Trophoblast cell (in vitro differentiated cells and primary cell): ENCODE measurements at places on chromosomes 4 and X.
A peak's percentile ranks its signal among the peaks of the same experiment; 100 is the strongest.

DNA sequence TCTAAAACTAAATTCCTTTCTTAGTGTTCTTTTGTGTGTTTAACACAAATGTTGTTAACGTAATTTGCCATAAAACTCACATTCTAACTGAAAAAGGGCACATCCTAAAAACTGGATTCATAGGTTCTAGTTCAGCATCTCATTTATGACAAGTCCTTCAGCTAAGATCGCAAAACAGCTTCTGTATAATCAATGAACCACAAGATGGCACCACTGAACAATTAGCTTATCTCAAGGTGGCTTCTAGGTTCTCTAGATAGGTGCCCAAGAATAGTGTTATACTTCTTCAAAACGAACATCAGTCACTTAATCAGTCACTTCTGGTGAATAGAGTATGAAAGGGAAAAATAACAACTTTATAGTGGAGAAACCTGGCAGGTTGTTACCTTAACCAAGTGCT, 54.3 kb downstream of the NRK start:
- DNase-seq: no peak

DNA sequence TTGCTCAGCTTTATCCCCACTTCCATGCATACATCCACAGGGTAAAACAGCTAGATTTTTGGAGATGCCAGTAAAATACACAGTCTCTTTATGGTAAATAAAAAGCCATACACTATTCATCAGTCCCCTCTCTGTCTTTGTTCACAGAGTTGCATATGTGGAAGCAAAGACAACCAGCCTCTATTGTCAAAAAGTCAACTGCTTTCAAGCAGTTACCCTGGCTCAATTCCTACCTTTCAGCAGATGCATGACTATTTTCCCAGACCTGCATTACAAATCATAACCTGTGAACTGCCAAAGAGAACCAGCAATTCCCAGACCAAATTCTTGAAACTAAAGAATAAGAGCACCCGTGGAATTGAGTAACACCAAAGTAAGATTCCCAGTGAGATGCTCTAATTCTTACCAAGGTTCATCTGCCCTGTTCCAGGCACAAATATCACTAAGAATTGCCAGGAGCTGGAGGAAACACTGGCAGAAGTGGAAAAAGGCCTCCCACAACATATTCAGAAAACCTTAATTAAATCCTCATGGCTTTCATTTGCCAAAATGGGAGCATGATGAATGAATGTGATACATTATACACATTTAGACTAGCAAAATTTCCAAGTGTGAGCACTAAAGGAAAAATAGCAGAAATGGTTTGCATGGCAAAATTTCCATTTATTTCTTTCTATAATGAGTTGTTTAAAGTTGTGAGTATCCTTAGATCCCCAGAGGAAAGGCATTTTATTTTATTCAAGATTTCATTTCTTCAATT, 391.2 kb upstream of the ADGRL3 start:
- no peak for DNase-seq

DNA sequence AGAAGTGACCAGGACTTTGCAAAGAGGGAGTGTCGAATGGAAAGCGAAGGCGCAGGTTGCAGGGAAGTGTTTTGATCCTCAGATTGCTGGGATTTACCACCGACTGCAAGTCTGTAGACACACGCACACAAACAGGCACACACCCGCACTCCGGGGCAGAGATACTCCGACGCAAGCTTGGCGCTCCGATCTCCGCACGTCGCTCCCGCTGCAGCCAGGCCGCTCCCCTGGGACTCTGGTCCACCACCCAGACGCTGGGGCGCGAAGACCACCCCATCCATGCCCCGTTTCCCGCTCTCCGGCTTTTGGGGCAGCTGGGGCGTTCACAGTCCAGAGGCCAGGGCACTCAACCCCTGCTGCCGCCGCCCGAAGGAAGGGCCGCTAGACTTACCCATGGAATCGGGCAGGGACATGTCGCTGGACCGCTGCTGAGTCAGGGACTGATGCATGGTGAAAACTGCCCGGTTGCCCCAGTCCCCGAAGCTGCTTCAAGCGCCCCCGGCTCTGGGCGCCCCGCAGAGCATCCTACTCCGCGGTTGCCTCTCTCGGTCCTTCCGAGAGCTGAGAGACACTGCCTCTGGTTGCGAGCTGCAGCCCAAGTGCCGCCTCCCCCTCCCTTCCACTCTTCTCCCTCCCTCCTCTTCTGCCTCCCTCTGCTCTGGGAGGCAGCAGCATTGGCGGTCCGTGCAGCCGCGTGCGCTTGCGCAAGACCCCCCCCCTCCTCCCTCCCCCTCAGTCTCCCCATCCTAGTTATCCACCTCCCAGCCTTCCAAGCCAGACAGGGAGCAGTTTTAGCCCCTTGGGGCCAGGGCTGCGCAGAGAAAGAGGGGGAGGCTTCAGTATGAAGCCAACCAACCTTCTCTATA, at the start of gene TMEM255A:
TMEM255A (minus strand) TSS at position 601 of the 866 bp plus-strand sequence; CDS start at position 449, 152 bp downstream.
- DNase-seq: peak; percentile 37

- peak; percentile 2 for DNase-seq
Observed at GRCh38 chr4:119559044-119559647, 69.5 kb downstream of the PDE5A start.

GRCh38 chr4:173237152-173237551, 68.5 kb downstream of the GALNT7 start:
- DNase-seq: peak; percentile 30

DNA sequence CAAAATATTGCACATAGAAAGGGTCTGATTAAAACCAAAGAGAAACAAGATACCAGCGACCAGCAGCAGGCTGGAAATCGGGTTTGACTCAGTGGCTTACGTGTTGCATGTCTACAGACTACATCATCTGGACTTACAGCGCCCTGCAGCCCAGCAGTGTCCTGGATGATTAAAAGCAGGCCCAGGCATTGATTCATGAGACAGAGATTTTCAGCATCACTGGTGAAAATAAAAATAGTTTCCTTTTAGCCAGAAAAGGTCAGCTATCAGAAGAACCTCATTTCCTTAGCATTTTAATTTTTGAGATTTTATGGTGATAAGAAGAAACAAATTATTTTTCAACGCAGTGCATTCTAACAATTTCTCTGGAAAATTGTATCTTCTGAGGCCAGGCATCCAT, 190.6 kb downstream of the PTTG2 start:
- no peak for DNase-seq

GRCh38 chr4:89829470-89830138, 7.4 kb downstream of the SNCA start:
- DNase-seq: peak; percentile 35

DNA sequence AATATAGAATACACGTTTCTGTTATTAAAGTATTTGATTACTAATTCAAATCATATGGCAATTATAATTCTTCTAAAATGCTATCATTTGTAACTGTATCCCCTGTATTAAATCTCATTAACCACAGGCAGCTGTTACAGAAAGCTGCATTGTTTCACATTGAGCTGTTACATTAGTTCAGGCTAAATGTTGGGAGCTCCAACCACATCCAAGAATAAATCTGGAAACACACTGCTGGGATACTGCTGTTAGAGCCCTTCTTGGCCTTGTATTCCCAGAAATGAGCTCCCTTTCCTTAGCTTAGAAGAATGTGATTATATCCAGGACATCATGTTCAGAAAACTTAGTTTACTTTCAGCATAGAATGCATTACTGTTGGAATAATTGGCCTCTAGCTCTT, 48.2 kb downstream of the GUCY1B1 start:
- DNase-seq: no peak

- DNase-seq: peak; percentile 84
Observed at GRCh38 chr4:26330186-26330787, 9.5 kb downstream of the RBPJ start.

- DNase-seq: peak; percentile 92
Observed at GRCh38 chr4:153486281-153487151, 20.4 kb downstream of the TMEM131L start.

DNA sequence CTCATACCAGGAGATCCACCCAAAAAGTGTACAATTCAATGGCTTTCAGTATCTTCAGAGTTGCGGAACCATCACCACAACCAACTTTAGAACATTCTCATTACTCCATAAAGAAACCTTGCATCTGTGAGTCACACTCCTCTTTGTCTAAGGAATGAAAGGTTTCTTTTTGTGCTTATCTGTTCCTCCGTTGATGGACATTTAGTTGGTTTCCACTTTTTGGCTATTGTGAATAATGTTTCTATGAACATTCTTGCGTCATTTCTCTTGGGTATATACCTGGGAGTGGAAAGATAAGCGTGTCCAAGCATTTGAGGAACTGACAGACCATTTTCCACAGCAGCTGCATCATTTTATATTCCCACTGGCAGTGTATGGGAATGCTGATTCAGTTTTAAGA, 10.6 kb downstream of the FAM184B start:
- no peak for DNase-seq

DNA sequence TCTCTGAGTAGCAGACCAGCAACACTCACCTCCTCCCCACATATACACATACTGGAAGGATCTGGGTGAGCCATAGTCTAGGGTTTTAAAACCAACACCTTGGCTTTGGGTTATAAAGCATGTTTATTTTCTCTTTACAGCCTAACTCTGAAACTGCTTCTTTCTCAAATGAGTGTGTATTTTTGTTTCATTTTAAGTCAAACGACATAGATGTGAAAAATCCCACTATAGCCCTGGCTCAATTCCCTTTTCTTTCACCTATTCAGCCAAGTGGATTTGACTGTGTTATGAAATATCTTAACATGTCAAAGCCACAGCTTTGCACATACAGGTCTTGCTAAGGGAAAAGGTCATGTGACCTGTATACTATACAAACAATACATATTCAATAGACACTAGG, 13.8 kb downstream of the NEXMIF start:
- DNase-seq: no peak

GRCh38 chr4:85491527-85491926, 16.6 kb downstream of the ARHGAP24 start:
- no peak for DNase-seq

DNA sequence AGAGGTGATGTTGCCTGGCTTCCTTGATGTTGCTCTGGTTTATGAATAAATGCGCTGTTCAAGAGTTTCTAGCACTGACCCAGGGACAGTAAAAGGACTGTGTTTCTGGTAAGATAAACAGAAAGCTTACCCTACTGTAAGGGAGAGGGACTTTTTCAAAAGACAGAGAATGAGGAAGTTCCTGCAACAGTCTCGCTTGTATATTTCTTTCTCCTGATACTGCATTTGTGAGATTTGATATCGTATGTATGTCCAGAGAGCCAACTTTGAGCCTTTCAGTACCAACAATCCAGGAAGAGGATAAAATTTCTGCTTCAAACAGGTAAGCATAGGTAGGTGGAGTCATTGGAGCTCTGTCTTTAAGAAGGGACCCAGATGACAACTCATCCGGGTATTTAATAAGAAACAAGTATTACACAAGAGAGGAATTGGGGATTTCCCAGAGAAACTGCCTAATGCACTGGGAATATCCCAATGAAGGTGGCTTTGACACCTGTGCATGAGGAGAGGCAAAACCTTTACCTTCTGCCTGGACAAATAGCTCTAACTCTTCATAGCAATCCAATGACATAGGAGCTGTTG, 773 bp downstream of the DAPP1 start:
- peak; percentile 70 for DNase-seq

- DNase-seq: no peak
Observed at GRCh38 chr4:38469410-38469809, 194.6 kb upstream of the KLF3 start.

GRCh38 chr4:160233141-160233540, 1130.3 kb downstream of the RAPGEF2 start:
- no peak for DNase-seq

DNA sequence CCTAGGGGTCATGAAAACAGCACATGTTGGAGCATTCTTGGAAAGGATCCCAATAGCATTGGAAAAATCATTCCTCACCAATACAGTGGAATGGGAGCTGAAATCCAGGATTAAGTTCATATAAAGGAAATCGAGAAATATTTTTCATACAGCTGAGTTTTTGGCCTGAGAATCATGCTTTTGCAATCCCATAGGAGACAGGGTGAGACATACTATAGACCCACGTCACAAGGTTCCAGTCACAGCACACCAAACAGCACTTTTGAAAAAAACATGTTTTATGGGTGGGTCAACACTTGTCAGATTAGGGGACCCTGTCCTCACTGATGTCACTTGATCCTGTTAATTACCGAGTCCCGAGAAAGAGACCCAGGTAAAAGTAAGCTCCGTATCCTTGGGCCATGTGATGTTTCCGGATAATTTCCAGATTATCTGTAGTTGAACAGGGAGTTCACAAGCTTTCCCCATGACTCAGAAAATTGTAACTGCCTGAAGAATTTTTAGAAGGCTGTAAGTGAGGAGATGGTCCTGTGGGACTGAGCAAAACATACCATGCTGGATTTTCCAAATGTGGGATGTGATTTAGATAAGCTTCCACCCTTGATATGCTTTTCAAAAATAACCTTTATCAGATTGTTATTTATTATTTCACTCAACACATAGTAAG, 80.9 kb upstream of the TLR3 start:
- DNase-seq: peak; percentile 52

- DNase-seq: no peak
Observed at GRCh38 chr4:69760455-69760854, at the start of gene SULT1B1. SULT1B1 (minus strand) TSS chr4:69760620; CDS start chr4:69755217, 5,403 bp downstream.

- DNase-seq: peak; percentile 54
Observed at GRCh38 chr4:791898-792625, 33.9 kb downstream of the CPLX1 start.

DNA sequence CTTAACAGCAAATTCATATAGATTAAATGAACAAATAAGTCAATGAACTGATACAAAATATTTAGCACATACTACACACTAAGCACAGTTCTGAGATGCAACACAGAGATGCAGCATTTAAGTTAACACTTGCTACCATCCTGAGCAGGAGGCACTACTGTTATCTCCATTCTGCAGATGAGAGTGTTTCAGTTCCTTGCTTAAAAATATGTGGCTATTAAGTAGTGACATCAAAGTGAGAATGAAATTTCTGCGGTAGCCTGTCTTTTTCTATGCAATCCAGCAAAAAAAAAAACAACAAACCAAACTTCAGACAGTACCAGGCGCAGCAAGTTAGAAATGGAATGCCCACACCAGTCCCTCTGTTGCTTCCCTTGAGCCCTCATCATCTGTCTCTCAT, 90.8 kb downstream of the SHISA3 start:
- DNase-seq: no peak

- no peak for DNase-seq
Observed at GRCh38 chr4:11904846-11905739, 476.4 kb upstream of the HS3ST1 start.

GRCh38 chr4:113639326-113639725, 122.2 kb downstream of the CAMK2D start:
- no peak for DNase-seq

GRCh38 chr4:87270144-87270543, 49.7 kb upstream of the KLHL8 start:
- DNase-seq: peak; percentile 3

DNA sequence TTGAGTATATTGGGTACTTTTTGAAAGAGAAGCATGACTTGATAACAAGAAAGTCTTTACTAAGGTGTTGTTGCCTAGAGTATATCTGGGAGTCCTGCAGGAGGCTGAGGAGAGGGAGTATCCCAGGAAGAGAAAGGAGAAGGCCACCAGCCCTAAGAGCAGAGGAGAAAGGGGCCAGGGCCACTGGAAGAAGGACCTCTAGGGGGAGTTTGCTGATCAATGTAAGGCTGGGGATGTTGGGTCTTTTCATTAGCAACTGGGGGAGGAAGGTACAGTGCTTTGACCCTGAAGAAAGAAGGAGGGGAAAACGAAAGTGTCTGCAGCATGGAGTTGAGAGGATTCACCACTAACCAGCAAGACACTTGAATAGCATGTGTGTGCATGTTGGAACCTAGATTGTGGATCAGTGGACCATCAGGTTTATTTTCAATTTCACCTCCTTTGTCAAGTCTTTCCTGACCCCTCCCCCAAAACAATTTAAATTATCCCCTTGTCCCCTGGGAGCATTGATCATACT, 4.5 kb downstream of the SMIM9 start:
- no peak for DNase-seq
